ENCODE measurements at places on chromosomes 4 and X. TPM values are rescaled to one million over a fixed set of nuclear protein-coding genes. Genes with fewer than 3 reads are reported as not detected.
A peak's percentile ranks its signal among the peaks of the same experiment; 100 is the strongest.

DNA sequence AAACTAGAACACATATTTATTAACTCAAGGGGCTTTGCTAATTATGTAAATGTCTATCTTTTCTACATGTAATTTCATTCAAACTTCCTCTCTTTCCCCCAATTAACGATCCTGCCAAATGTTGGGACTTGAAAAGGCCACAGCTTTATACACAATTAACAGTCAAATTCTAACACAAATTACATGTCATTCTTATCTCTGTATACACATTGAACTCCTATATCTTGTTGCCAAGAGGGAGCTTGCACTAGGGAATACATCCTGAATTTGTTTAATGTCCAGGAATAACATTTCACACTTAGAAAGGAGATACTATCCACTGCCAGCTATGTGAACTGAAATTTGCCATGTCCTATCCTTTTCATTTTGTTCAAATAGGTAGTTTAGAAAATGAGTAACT is 38.9 kb upstream of the MAB21L2 start:
- no peaks in the 10 kb centered on the region for H3K4me1 ChIP-seq
- H3K4me3 ChIP-seq, result no peak overlapping the region
- H3K27ac ChIP-seq, result no peak overlapping the region
- no peaks in the 10 kb centered on the region for H3K27me3 ChIP-seq
- DNase-seq, result no peak

- no peak overlapping the region for H3K27ac ChIP-seq
- H3K36me3 ChIP-seq, result no peaks in the 10 kb centered on the region
- no peak for DNase-seq
- H3K4me3 ChIP-seq, result no peak overlapping the region
- H3K4me1 ChIP-seq, result no peaks in the 10 kb centered on the region
- H3K27me3 ChIP-seq, result no peaks in the 10 kb centered on the region
Observed at GRCh38 chr4:44988011-44988410, 261.7 kb upstream of the GNPDA2 start.

- peak; percentile 42 for DNase-seq
- no peaks in the 10 kb centered on the region for H3K27me3 ChIP-seq
- H3K27ac ChIP-seq, result no peak overlapping the region
- no peak overlapping the region for H3K4me3 ChIP-seq
- H3K36me3 ChIP-seq, result no peaks in the 10 kb centered on the region
Observed at GRCh38 chr4:108830509-108831244, 67.8 kb upstream of the ETNPPL start.

GRCh38 chr4:118969359-118969758 is 80.7 kb downstream of the SYNPO2 start:
- H3K4me1 ChIP-seq, result peaks cover 20% of the 10 kb centered on the region
- no peaks in the 10 kb centered on the region for H3K36me3 ChIP-seq
- peak; percentile 88 for DNase-seq
- H3K27me3 ChIP-seq, result no peaks in the 10 kb centered on the region
- H3K27ac ChIP-seq, result no peak overlapping the region
- H3K4me3 ChIP-seq, result no peak overlapping the region

- H3K4me1 ChIP-seq, result no peaks in the 10 kb centered on the region
- no peak overlapping the region for H3K27ac ChIP-seq
- H3K27me3 ChIP-seq, result no peaks in the 10 kb centered on the region
- no peak overlapping the region for H3K4me3 ChIP-seq
- no peaks in the 10 kb centered on the region for H3K36me3 ChIP-seq
Observed at GRCh38 chrX:35800474-35800873, 2.3 kb downstream of the MAGEB16 start.

DNA sequence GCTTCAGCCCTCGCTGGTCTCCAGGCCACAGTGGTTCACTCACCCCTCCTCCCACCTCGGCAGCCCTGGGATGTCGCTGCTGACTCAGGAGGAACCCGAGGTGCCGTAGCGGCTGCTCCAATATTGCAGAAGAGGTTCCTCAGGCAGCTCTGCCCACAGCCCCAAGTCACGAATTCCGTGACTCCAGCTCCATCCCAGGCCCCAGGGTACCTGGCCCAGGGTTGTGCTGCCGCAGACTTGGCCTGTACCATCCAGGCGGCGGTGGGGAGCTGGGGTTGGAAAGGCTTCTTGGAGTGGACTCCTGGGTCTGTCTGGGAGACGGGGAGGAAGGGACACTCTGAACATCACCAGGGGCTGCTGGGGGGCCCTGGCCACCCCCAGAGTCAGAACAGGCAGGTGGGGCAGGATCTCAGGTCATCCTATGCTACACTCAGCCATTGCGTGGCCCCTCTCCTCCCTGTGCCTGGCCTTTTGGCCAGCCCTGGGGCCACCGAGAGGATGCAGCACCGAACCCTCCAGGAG is 728 bp upstream of the HGFAC start:
- H3K27ac ChIP-seq, result no peak overlapping the region
- no peak overlapping the region for H3K4me3 ChIP-seq
- DNase-seq, result no peak
- H3K36me3 ChIP-seq, result no peaks in the 10 kb centered on the region
- H3K4me1 ChIP-seq, result no peaks in the 10 kb centered on the region

DNA sequence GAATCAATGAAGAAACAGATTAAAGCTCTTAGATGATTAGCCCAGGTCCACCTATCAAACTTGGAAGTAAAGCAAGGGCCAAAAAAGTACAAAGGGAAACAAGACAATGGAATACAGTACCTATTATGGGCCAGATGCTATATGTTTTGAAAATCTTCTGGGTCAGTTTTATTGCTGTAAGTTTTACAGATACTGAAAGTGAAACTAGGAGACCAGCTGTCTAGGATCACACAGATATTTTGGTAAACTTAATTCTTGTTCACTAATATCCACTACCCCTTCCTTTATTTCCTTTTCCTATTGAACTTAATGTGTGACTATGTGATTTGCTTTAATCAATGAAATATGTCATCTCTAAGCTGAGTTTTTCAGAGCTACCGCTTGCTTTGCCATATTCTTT is 505.4 kb upstream of the PITX2 start:
- no peaks in the 10 kb centered on the region for H3K27me3 ChIP-seq
- no peak for DNase-seq
- H3K36me3 ChIP-seq, result no peaks in the 10 kb centered on the region
- no peaks in the 10 kb centered on the region for H3K4me1 ChIP-seq

GRCh38 chrX:2398064-2398656 is 102.6 kb downstream of the DHRSX start:
- no peaks in the 10 kb centered on the region for H3K36me3 ChIP-seq
- no peak overlapping the region for H3K4me3 ChIP-seq

DNA sequence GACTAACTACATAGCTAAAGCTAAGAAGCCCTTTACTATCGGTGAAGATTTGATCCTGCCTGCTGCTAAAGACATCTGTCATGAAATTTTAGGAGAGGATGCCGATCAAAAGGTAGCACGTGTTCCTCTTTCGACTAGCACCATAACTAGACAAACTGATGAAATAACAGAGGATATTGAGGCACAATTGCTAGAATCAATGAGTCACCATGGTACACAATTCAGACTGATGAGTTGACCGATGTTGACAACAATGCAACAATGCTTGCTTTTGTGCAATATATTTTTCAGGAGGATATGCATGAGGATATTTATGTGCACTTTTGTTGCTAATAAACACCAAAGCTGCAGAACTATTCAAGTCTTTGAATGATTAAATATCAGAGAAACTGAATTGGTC is 24.3 kb downstream of the TBCK start:
- no peaks in the 10 kb centered on the region for H3K36me3 ChIP-seq
- H3K4me3 ChIP-seq, result no peak overlapping the region
- H3K4me1 ChIP-seq, result peaks cover 3% of the 10 kb centered on the region
- DNase-seq, result no peak
- no peak overlapping the region for H3K27ac ChIP-seq

DNA sequence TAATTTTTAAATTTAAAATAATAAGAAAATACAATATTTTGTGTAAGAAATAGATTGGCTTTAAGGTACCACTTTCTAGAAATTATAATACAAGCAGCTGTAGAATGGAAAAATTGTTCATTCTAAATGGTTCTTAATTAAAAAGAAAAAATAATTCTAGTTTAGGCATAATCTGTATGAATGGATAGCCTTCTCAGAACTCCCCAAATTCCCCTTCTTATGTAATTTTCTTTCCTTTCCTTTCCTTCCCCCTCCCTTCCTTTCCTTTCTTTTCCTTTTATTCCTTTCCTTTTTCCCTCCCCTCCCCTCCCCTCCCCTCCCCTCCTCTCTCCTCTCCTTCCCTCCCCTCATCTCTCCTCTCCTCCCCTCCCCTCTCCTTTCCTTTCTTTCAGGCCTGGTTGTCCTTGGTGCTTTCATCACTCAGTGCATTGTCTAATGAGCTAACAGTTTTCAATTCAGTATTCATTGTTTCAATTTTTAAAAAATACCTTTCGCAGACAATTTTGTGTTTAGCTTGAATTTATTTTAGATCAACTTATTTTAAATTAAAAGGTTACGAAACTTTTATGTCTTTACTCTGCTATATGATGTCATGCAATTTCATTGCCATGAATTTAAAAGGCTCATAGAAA is 28.8 kb downstream of the LRIT3 start:
- no peak for DNase-seq
- no peaks in the 10 kb centered on the region for H3K4me1 ChIP-seq
- H3K27ac ChIP-seq, result no peak overlapping the region
- H3K4me3 ChIP-seq, result no peak overlapping the region

GRCh38 chr4:144504883-144505282 is 141.1 kb upstream of the HHIP start:
- no peak overlapping the region for H3K27ac ChIP-seq
- H3K4me1 ChIP-seq, result no peaks in the 10 kb centered on the region
- no peaks in the 10 kb centered on the region for H3K27me3 ChIP-seq
- DNase-seq, result peak; percentile 31
- H3K4me3 ChIP-seq, result no peak overlapping the region

DNA sequence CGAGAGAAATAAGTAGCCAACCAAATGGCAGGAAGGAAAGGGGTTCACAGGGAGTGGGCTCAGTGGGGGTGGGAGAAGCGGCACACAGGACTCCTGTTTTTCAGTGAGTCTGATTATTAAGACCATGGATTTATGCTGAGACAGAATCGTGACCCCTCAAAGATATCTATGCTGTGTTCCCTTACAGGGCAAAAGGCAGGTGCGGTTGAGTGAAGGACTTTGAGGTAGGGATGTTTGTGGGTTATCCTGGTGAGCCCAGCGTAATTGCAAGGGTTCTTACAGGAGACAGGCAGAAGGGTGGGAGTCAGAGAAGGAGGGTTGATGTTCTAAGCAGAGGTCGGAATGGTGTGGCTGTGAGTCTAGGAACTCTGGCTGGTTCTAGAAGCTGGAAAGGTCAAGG is 73.0 kb downstream of the EVC start:
- H3K27ac ChIP-seq, result no peak overlapping the region
- no peak overlapping the region for H3K4me3 ChIP-seq
- peaks cover 8% of the 10 kb centered on the region for H3K36me3 ChIP-seq

DNA sequence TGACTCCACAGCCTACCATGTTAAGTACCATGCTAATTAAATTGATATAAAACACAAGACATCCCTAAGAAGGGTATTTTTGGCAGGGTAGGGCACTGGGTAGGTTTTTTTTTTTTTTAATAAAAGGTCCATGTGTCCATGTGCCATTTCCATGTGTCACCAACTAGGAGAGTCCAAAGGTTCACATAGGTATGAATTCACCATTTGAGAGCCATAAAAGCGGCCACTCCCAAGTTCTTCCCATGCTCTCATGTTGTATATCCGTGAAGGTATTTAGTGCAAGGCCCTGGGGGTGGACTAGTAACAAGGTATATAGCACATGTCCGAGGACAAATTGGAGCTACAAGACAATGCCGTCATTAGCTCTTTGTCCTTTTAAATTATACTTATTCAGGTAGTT is 107.3 kb downstream of the PDE5A start:
- H3K4me1 ChIP-seq, result peaks cover 15% of the 10 kb centered on the region
- no peaks in the 10 kb centered on the region for H3K27me3 ChIP-seq
- H3K4me3 ChIP-seq, result no peak overlapping the region

DNA sequence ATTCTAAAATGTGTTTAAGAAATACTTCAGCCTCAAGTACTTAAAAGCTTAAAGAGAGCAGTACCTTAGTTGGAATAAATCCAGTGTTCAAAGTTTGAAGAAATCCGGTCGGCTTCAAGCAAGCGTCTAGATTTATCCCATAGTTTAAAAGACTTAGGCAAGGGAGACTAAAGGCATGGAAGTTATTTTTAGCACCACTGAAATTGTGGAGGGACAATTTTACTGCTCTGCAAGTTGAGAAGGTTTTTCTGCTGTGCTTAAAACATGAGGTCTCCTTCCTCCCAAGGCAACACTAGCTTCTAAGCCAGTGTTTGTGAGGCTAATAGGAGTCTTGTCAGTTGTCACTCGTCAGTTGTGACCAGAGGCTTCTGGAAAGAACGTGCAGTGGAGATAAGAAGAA is 183.5 kb downstream of the MSL3 start:
- H3K4me3 ChIP-seq, result no peak overlapping the region
- no peak overlapping the region for H3K27ac ChIP-seq
- H3K36me3 ChIP-seq, result no peaks in the 10 kb centered on the region
- no peaks in the 10 kb centered on the region for H3K27me3 ChIP-seq

GRCh38 chr4:70715097-70715496 is 6.7 kb upstream of the RUFY3 start:
- no peak overlapping the region for H3K4me3 ChIP-seq
- no peak overlapping the region for H3K27ac ChIP-seq
- DNase-seq, result peak; percentile 39
- H3K27me3 ChIP-seq, result no peaks in the 10 kb centered on the region

- no peaks in the 10 kb centered on the region for H3K27me3 ChIP-seq
- no peaks in the 10 kb centered on the region for H3K36me3 ChIP-seq
- DNase-seq, result no peak
- peak overlapping the region; percentile 99 for H3K4me3 ChIP-seq
- peaks cover 4% of the 10 kb centered on the region for H3K4me1 ChIP-seq
Observed at GRCh38 chr4:128810331-128810870, 901 bp downstream of the JADE1 start.

DNA sequence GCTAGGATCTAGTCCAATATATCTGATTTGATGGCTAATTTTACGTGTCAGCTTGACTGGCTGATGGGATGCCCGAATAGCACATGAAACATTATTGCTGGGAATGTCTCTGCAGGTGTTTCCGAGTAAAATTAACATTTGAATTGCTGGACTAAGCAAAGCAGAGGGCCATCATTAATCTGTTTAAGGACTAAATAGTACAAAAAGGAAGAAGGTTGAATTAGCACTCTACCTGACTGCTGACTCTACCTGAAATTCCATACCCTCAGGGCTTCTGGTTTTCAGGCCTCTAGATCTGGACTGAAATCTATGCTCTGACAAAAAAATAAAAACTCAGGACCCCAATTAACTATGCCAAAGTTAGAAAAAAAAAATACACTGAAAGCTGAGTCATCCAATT is 1021.9 kb downstream of the FAM133A start:
- H3K27ac ChIP-seq, result no peak overlapping the region
- no peaks in the 10 kb centered on the region for H3K4me1 ChIP-seq
- no peak for DNase-seq
- H3K36me3 ChIP-seq, result no peaks in the 10 kb centered on the region
- H3K4me3 ChIP-seq, result no peak overlapping the region
- no peaks in the 10 kb centered on the region for H3K27me3 ChIP-seq

DNA sequence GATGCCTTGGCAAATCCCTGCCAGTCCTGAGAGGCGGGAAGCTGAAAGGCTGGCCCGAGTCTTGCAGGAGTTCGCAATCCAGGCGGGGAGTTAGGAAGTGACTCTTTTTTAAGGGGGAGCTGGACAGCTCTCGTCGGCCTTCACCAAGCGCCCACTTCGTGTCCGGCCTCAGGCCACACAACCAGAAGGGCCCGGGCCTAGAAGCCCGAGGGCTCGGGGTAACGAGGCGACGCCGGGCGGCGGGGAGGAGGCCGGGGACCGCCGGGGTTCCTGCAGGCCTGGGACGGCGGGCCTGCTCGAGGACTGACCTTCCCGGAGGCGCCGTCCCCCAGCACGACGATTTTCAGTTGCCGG is 395 bp downstream of the RAB28 start:
- peak; percentile 73 for DNase-seq
- H3K4me1 ChIP-seq, result no peaks in the 10 kb centered on the region
- no peaks in the 10 kb centered on the region for H3K36me3 ChIP-seq
- H3K4me3 ChIP-seq, result peak overlapping the region; percentile 82

The CXCL11 gene
- total RNA-seq, result not detected

The PPEF2 gene
- not detected for total RNA-seq

The MAGEE2 gene
- not detected for total RNA-seq

The TGIF2LX gene
- total RNA-seq, result not detected

The GPR173 gene
- total RNA-seq, result 2.3 TPM
